ENCODE measurements at places on chromosomes 5 and 9.

- no peak for DNase-seq
These were observed 65.6 kb upstream of the MAP1B start for GRCh38 chr5:72041654-72042053.

DNA sequence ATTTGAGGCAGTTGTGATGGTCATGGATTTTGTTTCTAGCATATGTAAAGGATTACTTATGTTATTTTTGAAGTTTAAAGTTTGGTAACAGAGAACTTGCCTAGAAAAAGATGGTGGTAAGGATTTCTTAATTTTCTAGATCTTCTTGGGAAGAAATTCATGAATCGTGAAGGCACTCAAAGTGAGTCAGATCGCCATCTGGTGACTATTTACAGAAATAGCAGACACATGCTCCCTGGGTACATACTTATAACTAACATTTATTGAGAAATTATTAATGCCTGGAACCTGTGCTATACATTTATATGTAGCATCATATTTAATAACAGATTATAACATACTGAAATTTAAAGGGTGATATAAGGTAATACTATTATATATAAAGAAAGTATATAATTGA, 299.7 kb downstream of the IZUMO3 start:
- no peak for DNase-seq

DNA sequence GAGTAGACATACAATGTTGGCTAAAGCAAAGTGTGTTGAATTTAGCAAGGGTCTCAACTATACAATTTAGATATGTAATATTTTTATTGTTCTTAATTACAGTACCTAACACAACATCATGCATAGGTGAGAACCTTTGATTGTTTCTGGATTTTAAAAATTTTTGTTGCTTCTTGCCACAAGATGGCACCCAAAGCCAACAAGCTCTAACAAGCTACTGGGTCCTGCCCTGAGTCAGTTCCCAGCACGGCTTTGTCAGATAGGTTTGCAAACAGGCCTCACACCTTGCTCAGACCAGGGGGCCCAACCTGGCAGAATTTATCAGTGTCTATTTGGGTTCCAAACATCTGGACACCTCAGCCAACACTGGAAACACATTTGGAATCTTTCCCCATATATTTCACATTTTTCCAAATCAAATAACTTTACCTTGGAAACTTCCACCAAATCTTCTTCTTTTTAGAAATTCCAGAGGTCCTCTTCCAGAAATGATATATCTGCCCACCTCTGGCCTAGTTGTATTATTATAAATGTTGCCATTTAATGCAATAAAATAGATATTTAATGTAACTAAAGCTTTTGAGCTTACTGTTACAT, 49.5 kb upstream of the EGFLAM start:
- DNase-seq = no peak

- DNase-seq = no peak
These were observed 32.4 kb upstream of the C5orf24 start for GRCh38 chr5:134813407-134813806.

DNA sequence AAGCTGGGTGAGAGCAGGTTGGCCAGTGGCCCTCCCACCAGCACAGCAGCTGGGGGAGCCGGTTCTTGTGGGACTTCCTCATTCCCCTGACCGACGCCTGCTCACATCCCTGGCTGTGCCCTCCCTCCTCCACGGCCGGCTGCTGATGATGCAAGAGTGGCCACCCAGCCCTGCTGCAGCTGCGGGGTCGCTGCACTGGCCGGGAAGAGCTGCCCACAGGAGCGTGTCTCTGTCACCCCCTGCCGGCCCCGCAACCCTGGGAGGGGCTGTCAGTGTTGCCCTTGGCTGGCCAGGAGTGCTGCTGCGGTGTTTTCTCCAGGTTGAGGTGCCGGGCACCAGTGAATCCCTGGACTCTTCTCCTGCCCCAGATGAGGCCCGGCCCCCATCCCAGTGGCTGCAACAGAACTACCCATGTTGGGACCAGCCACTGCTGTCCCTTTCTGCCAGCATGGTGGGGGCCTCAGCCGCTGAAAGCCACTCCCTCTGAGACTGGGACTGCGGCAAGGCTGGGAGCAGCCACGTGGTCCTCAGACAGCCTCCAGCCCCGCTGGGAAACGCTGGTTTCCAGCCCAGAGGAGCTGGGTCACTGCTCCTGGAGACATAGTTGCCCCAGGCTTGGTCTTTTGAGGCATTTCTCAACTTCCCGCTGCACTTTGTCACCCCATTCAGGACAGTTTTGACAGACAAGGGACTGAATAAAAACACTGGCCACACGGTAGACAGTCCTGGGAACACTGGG, 739 bp downstream of the CARD9 start:
- DNase-seq = no peak

Data from stimulated activated CD4-positive, alpha-beta T cell treated with anti-CD3 and anti-CD28 coated beads, Interleukin-15, amount 100 ng/mL, for 1 hour (primary cell).